ENCODE measurements at places on chromosomes 1 and 21.
A peak's percentile ranks its signal among the peaks of the same experiment; 100 is the strongest.

DNA sequence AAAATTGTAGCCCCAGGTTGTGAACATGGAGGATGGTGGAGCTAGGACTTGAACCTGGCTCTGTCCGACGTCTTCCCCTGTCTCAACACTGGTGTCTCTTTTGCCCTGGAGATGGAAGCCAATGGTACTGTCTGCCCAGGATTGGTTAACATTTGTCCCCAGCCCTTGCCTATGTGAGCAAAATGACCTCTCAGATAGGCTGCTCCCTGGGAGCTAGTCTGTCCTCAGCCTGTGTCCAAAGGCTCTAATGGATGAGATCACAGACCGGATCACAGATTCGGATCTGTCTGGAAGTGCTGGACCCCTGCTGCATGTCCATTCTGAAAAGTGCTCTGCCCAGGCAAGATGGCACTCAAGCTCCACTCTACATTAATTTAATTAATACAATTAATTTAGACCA is 394.4 kb upstream of the VAMP3 start:
- no peak for DNase-seq

GRCh38 chr1:24896596-24897262 is 33.3 kb downstream of the RUNX3 start:
- no peak for DNase-seq

DNA sequence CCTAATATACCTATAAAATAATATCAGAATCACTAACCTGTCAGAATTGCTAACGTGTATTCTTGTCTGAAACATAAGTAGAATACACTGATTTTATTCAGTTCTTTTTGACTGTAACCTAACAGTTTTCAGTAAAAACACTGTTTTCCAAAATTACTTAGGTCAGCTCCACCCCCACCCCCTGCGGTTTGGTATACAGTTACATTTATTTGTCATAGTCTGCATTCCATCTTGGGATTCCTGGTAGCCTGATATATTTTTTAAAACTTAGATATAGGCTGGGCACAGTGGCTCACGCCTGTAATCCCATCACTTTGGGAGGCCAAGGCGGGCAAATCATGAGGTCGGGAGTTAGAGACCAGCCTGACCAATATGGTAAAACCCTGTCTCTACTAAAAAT is 19.8 kb upstream of the ABCD3 start:
- DNase-seq, result peak; percentile 4

DNA sequence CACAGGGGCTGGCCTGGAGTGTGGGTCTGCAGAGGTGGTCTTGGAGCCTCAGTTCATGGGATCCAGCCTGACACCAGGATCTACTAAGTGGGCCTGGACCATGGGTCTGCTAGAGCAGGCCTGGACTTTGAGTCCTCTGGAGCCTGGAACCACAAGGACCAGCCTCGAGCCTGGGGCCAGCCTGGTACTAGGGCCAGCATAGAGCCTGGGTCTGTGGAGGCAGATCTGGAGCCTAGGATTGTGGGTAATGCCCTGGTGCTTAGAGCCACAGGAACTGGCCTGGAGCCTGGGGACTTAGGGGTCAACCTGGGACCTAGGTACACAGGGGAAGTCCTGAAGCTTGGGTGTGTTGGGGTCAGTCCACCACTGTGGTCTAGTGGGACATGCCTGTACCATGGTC is 12.7 kb downstream of the LORICRIN start:
- DNase-seq, result no peak

- DNase-seq, result no peak
These were observed 308.5 kb downstream of the MRPL39 start for GRCh38 chr21:25298512-25299491.

DNA sequence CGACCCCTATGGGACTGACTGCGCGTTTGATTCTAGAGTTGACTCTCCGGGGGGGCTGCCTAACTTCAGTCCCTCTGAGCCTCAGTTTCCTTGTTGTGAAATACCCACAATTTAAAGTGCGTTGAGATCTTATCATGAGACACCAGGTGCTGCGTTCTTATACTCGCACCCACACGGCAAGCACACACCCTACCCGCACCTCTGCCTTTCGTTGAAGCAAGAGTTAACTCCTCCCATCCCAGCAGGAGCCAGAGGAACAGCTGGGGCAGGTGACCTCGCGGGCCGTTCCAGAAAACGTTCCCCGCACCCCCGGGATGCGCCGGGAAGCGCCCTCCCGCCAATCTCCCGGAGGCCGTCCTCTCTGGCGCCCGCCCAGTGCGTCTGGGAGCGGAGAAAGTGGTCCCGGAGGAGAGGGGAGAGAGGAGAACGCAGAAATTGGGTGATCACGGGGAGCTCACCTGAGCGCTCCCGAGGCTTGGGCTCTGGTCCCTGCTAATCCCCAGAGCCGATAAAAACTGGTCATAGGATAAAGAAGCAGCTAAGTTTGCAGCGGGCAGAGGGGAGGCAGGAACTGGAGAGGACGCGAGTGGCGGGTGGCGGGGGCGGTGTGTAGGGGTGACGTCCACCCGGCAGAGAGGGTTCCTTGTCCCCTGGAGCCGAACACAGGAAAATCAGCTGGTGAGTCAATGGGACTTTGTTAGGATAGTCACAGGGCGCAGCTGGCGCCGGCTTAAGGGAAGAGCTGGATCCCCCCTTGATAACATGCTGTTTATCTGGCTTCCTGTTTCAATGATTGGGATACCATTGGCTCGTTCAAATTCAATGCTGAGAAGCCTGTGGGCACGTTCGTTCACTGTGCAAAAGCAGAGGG is 869 bp downstream of the NAV1 start:
- DNase-seq, result peak; percentile 64

DNA sequence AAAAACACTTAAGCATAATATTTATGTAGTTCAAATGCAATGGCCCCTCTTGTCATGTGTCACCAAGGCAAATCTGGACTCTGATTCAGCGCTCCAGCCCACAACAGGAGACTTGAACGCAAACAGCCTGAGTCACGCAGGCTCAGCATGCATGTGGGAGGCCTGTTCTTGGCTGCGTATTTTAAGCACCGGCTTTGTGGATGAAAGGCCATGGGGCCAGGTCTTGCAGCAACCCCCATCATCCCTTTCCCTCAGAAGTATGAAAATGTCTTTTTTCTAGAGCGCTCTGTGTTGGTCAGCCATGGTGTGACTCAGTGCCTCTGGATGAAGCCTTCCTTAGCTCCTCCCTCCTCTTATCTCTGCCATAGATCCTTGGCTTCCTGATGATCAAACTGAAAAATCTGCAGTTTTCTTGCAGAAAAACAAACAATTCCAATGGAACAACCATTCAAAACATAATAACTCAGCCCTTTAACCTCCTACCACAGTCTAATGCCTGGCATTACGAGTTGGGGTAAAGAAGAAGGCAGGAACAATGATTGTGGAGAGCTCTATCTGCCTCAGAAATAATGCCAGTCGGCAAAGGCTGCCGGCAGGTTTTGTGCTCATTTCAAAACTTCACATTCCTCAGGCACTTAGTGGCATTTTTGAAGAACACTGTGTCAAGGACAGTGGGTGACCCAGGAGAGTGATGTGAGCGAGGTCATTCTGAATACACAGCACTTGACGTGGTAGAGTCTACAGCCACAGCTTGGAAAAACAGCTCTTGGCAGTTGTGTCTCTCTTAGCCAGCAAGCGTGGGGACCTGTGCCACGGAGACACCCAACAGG is 167.5 kb downstream of the CLIC6 start:
- DNase-seq, result peak; percentile 99

DNA sequence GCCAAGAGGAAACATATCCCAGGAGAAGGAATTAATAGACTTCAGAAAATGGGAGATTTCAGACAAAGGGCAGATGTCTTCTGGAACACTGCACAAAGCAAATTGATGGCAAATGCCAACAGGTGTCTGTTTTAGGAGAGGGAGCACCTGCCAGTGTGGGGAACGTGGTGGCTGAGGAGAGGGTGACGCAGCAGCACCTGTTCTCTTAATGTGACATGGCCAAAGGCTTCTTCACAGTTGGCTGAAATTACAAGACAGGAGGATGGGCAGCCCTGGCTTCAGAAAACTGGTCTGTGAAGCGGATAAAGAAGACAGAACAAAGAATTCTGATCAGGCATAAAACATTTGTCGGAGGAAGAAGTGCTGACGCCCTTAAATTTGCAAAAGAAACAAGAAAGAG is 178.7 kb upstream of the RUNX1 start:
- DNase-seq, result no peak

- DNase-seq, result no peak
These were observed 27.9 kb downstream of the S1PR1 start for GRCh38 chr1:101264697-101265096.

- DNase-seq, result no peak
These were observed 295.5 kb downstream of the BRINP2 start for GRCh38 chr1:177466286-177466685.

DNA sequence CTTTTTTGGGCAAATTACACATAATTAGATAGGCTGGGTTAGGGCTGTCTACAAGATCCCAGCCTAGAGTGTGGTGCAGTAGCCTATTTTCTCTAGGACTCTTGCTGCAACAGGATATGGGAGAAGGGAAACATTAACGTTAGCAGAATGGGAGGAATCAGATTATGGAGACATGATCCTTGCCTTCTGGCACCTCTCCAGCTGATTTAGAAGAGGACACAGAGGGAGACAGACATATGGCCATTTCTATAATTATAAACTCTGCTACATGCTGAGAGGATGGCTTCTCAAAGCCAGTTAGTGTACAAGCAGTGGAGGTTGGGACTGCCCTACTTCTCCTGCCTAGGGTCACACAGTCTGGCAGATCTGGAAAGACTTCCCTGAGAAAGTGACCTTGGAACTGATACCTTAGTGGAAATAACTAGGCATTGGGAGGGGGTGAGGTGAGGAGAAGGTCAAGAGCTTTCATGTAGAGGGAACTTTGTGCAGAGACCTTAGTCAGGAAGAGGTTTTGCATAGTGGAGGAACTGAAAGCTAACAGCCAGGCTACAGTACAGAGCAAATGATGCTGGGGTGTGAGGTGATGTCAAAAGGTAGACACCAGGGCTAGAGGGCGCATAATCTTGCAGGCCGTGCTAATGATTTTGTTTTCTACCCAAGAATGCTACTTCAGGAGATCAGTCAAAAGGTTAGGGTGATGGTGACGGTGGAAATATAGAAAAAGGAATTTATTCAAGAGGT is 1.2 kb upstream of the CD1D start:
- no peak for DNase-seq

DNA sequence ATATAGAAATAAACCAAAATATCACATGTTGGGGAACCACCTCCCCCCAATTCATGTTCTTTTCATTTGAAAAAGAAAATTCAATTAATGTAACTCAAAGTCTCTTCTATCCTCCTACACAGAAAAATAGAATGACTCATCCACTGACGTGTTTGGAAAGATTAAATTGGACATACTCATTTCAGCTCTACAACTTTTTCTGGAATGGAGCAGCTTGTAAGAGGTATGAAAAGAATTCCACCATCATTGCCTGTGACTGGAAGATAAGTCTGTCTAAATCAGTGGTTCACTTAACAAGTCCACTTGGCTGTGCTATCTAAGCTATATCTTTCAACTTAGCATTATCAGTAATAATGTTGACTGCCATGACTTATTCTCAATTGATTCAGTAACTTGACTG is 702.3 kb downstream of the BRINP3 start:
- DNase-seq, result peak; percentile 81

DNA sequence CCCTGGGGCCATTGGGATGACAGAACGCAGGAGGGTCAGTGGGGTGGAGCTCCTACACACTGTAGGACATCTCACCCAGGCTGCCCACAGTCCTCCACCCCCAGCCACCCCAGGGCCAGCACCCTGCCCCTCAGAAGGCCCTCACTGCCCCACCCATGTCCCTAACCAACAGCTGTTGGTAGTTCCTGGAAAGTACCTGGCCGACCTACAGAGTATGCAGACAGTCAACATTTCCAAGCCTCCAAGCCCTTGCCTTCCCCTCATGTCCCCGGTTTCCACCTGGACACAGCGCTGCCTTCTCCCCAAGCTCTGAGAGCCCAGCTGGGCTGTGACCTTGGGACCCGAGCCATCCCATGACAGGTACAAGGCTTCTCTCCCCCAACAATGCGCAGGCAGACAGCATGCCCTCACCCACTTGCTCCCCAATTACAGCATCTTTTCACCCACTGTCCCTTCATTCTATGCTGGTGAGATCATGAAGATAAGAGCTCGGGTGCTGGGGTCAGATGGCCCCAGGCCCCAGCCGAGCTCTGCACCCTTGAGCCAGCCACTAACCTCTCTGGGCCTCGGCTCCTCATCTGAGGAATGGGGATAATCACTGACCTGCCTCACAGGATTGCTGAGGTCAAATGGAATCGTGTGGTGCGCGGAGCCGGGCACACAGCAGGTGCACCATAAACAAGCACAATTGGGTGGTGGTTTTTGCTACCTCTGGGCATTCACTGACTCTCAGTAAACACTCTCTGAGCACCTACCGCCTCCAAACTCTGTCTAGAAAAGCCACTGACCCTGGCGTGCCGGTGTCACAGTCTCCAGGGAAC is 11.2 kb downstream of the LAPTM5 start:
- DNase-seq, result no peak

GRCh38 chr1:41345434-41346075 is 15.7 kb upstream of the FOXO6 start:
- DNase-seq, result no peak

DNA sequence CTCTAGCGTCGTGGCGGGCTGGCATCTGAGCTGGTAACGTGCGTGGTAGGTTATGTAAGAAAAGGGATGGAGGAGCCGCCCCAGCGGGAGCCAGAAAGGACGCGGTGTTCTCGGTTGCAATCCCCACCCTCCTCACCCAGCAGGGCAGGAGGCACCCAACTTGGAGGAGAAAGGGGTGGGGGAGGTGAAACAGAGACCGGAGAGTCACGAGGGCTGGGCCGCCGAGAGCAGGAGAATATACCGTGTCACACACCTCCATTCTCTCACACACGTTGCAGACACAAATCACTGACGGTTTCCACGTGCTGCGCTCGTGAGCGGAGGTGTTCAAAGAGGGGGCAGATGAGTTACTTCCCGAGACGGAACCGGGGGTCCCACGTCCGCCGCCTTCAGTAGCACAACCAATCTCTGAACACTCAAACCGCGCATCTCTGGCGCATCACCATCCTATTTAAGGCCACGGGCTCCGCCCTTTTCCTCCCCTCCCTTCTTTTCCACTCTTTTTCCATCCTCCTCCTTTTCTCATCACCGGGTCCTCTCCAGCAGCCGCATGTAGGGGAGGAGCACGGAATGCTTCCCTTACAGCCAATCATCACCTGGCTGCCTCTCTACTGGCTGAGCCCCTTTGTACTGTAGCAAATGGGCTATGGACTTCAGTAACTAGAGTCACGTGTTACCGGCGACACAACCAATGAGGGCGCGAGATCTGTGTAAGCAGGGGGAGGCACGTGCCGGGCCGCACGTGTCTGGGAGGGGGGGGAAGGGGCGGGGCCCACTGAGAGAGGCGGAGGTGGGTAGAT is at the start of gene CIART:
CIART (plus strand) TSS at position 797 of the 800 bp plus-strand sequence. CDS start 714 bp downstream, outside the sequence.
- peak; percentile 100 for DNase-seq

DNA sequence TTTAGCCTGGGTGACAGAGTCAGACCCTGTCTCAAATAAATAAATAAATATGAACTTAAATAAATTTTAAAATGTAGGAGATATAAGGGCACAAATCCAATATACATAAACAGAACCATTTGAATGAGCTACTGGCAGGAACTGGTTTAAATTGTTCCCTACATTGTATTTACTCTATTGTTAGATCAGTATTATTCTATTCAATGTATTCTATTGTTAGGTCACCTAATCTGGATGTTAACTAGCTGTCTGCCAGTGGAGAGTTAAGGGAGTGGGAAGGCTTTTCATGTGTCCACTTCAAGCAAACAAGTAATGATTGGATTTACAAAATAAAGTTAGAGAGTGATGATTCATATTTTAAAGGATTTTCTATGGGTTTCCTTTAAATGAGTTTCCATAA is 4.9 kb upstream of the FBXO28 start:
- DNase-seq, result no peak
